ENCODE measurements at places on chromosomes 11 and 22. TPM values are rescaled to one million over a fixed set of nuclear protein-coding genes. Genes with fewer than 3 reads are reported as not detected.

RELA gene
- total RNA-seq: 72.8 TPM

- H3K4me1 ChIP-seq: peaks cover 7% of the 10 kb centered on the region
- no peak overlapping the region for H3K27ac ChIP-seq
- H3K4me3 ChIP-seq: no peak overlapping the region
- no peaks in the 10 kb centered on the region for H3K36me3 ChIP-seq
Observed at GRCh38 chr22:44163536-44163935, 17.2 kb upstream of the PARVG start.

GRCh38 chr11:127000981-127001380 is 411 bp upstream of the KIRREL3 start:
- H3K27ac ChIP-seq: no peak overlapping the region
- DNase-seq: no peak
- no peaks in the 10 kb centered on the region for H3K36me3 ChIP-seq
- H3K4me3 ChIP-seq: no peak overlapping the region
- peaks cover 37% of the 10 kb centered on the region for H3K27me3 ChIP-seq

- no peaks in the 10 kb centered on the region for H3K4me1 ChIP-seq
- no peaks in the 10 kb centered on the region for H3K27me3 ChIP-seq
- no peaks in the 10 kb centered on the region for H3K36me3 ChIP-seq
- H3K4me3 ChIP-seq: no peak overlapping the region
- no peak overlapping the region for H3K27ac ChIP-seq
Observed at GRCh38 chr11:61706452-61707400, 26.5 kb downstream of the DAGLA start.

BRSK2 gene
- total RNA-seq: not detected

DNA sequence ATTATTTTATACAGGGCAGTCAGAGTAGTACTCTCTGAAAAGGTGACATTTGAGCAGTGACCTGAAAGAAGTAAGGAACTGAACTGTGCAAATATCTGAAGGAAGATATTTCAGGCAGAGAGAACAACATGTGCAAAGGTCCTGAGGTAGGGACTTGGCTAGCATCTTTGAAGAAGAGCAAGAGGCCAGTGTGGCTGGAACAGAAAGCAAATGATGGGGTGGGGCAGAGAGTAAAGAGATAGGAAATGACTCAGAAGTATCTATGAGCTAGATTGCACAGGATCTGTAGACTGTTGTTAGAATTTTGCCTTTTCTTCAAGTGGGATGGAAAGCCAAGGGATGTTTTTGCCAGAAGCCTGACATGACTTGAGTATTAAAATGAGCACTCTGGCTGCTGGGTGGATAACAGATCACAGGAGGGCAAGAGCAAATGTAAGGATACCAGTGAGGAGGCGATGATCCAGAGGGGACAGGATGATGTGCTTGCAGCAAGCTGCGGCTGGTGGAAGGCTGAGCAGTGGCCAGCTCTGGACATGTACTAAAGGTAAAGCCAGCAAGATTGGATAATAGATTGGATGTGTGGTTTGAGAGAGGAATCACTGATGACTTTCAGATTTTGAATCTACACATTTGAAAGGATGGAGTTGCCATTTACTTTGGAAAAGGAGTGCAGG is 33.2 kb upstream of the TTC12 start:
- no peaks in the 10 kb centered on the region for H3K36me3 ChIP-seq
- H3K27ac ChIP-seq: no peak overlapping the region
- H3K4me3 ChIP-seq: no peak overlapping the region
- no peaks in the 10 kb centered on the region for H3K4me1 ChIP-seq
- DNase-seq: no peak

GRCh38 chr11:9070749-9071491 is 20.5 kb downstream of the SCUBE2 start:
- H3K27ac ChIP-seq: no peak overlapping the region
- peaks cover 5% of the 10 kb centered on the region for H3K4me1 ChIP-seq
- no peaks in the 10 kb centered on the region for H3K36me3 ChIP-seq

AASDHPPT gene
- total RNA-seq: 45.7 TPM

DNA sequence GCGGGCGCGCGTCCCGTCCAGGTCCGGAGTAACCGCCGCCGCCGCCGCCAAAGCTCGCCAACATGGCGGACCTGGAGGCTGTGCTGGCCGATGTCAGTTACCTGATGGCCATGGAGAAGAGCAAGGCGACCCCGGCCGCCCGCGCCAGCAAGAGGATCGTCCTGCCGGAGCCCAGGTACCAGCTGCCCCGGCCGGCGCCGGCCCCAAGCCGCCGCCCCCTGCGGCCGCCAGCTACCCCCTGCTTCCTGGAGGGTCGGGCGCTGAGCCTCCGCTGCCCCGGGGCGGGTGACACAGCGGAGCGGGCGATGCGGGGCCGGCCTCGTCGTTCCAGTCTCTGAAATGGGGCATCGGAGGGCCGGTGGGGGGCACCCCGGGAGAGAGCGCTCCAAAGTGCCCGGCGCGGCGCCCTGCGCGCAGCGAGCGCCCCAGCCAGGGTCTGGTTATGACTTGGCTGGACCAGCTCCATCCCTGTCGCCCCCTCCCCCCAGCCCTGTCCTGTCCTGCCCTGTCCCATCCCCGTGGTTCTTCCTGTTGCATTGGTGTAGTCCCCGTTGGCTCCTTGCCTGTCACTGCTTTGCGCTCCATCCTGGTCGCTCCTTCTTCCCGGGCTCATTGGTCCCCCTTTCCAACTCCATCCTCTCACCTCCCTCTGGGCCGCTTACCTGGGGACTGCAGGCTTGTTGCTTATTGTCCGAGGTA is 653 bp downstream of the GRK3 start:
- peak overlapping the region; percentile 56 for H3K27ac ChIP-seq
- H3K27me3 ChIP-seq: no peaks in the 10 kb centered on the region
- H3K4me3 ChIP-seq: peak overlapping the region; percentile 49
- H3K4me1 ChIP-seq: peaks cover 18% of the 10 kb centered on the region
- no peaks in the 10 kb centered on the region for H3K36me3 ChIP-seq

GRCh38 chr22:42673898-42674401 is 24.8 kb upstream of the CYB5R3 start:
- H3K4me3 ChIP-seq: no peak overlapping the region
- H3K36me3 ChIP-seq: no peaks in the 10 kb centered on the region
- H3K27me3 ChIP-seq: no peaks in the 10 kb centered on the region
- no peak for DNase-seq
- peaks cover 8% of the 10 kb centered on the region for H3K4me1 ChIP-seq

YWHAH gene
- 73.2 TPM for total RNA-seq

DNA sequence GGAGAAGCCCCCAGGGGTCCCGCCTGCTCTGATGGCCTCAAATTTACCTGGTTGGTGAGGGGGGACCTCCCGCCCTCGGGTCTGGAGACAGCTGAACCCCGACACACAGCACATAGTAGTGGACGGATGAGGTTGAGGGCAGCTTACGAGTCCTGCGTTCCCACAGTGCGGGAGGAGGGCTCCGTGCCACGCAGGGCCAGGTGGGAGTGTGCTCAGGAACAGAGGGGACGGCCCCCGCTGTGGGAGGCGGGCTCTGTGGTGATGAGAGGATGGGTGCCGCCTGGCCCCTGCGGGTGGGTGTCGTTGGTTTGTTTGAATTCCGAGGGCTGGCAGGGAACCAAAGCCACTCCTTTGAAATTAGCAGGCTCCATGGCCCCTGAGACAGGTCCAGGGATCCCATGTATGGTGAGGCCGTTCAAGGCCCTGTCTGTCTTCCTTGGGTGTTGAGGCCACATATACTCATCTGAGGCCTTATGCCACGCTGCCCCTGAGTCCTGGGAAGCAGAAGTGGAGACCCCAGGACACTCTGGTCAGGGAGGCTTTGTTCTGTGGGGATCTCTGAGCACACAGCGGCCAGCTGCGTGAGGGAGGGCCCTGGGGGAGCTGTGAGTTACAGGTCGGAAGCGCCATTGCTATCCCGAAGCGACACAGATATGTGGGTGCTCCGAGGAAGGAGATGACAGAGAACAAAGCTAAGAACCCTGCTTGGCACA is 21.9 kb downstream of the NADSYN1 start:
- no peak overlapping the region for H3K27ac ChIP-seq
- H3K4me1 ChIP-seq: no peaks in the 10 kb centered on the region
- H3K27me3 ChIP-seq: no peaks in the 10 kb centered on the region
- no peaks in the 10 kb centered on the region for H3K36me3 ChIP-seq

GRCh38 chr11:116557282-116557681 is 215.5 kb downstream of the BUD13 start:
- no peaks in the 10 kb centered on the region for H3K4me1 ChIP-seq
- no peak overlapping the region for H3K27ac ChIP-seq
- H3K36me3 ChIP-seq: no peaks in the 10 kb centered on the region
- no peak overlapping the region for H3K4me3 ChIP-seq
- DNase-seq: no peak

GRCh38 chr11:106409222-106409621 is 331.8 kb downstream of the AASDHPPT start:
- H3K4me3 ChIP-seq: no peak overlapping the region
- no peak overlapping the region for H3K27ac ChIP-seq
- no peak for DNase-seq
- no peaks in the 10 kb centered on the region for H3K36me3 ChIP-seq
- H3K27me3 ChIP-seq: peaks cover 2% of the 10 kb centered on the region
- no peaks in the 10 kb centered on the region for H3K4me1 ChIP-seq

HTR3B gene
- total RNA-seq: not detected

ELFN2 gene
- 2.3 TPM for total RNA-seq

DNA sequence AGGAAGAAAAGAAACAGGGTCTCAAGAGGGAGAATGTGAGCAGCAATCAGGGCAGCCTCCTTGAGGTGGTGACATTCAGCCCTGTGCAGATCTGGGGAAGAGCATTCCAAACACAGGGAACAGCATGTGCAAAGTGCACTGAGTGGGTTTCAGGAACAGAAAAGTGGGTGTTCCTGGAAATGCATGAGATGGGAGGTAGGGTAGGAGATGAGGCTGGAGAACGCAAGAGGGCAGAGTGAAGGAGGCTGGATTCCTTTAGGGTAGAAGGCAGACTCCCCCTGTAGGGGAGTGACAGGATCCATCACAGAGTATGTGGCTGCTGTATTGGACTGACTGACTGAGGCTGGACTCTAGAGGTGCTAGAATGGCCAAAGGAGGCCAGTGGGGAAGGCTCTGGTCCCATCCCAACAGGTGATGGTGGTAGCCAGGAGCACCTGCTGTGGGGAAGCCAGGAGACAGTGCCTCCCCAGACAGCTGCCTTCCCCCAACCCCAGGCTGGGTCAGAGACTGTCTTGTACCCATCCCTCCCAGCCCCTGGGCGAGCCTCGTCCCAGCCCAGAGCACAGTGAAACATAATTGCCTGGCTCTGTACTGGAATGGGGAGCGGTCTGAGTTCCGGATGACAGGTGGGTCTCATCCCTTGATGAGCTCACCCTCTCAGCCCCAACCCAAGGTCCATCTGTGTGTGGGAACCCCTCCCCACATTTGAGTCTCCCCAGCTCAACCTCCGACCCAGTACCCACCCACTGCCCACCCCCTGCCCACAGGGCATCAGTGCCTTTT is 419.4 kb downstream of the MN1 start:
- peaks cover 11% of the 10 kb centered on the region for H3K27me3 ChIP-seq
- no peak overlapping the region for H3K4me3 ChIP-seq
- H3K36me3 ChIP-seq: no peaks in the 10 kb centered on the region
- H3K4me1 ChIP-seq: no peaks in the 10 kb centered on the region
- no peak for DNase-seq
- no peak overlapping the region for H3K27ac ChIP-seq

DNA sequence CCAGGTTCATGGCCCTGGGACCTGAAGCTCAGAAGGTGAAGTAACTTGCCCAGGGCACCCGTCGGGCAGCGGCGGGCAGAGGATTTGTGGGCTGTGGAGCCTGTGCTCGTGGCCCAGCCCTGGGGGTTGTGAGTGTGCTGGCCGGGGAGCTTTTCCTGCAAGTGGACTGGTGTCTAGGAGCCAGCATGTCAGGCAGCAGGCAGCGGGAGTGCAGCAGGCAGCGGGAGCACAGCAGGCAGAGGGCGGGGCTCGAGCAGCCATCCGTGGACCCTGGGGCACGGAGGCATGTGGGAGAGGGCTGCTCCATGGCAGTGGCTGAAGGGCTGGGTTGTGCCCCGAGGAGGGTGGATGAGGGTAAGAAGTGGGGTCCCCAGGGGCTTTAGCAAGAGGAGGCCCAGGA is 72.7 kb upstream of the PPP6R3 start:
- H3K27ac ChIP-seq: no peak overlapping the region
- H3K27me3 ChIP-seq: no peaks in the 10 kb centered on the region
- no peak for DNase-seq
- no peaks in the 10 kb centered on the region for H3K36me3 ChIP-seq
- H3K4me3 ChIP-seq: no peak overlapping the region

GRCh38 chr11:118565051-118565450 is 680 bp downstream of the IFT46 start:
- no peak overlapping the region for H3K4me3 ChIP-seq
- H3K27ac ChIP-seq: no peak overlapping the region
- no peaks in the 10 kb centered on the region for H3K27me3 ChIP-seq
- H3K36me3 ChIP-seq: no peaks in the 10 kb centered on the region
- peaks cover 5% of the 10 kb centered on the region for H3K4me1 ChIP-seq

KLHL35 gene
- total RNA-seq: 1.2 TPM

- no peaks in the 10 kb centered on the region for H3K36me3 ChIP-seq
- peaks cover 10% of the 10 kb centered on the region for H3K27me3 ChIP-seq
- no peak overlapping the region for H3K4me3 ChIP-seq
- no peaks in the 10 kb centered on the region for H3K4me1 ChIP-seq
Observed at GRCh38 chr22:49322861-49323622, 504.6 kb downstream of the BRD1 start.

GRCh38 chr22:48827268-48827846 is 1000.3 kb downstream of the BRD1 start:
- no peaks in the 10 kb centered on the region for H3K4me1 ChIP-seq
- no peaks in the 10 kb centered on the region for H3K27me3 ChIP-seq
- H3K4me3 ChIP-seq: no peak overlapping the region
- H3K36me3 ChIP-seq: no peaks in the 10 kb centered on the region
- H3K27ac ChIP-seq: no peak overlapping the region
- DNase-seq: no peak

ARHGAP20 gene
- 1.6 TPM for total RNA-seq

MS4A15 gene
- 0.28 TPM for total RNA-seq

DEAF1 gene
- 52.5 TPM for total RNA-seq

THRSP gene
- total RNA-seq: 1.3 TPM

- no peak overlapping the region for H3K27ac ChIP-seq
- no peaks in the 10 kb centered on the region for H3K36me3 ChIP-seq
- DNase-seq: no peak
- H3K4me3 ChIP-seq: no peak overlapping the region
Observed at GRCh38 chr11:64969209-64969608, 2.7 kb downstream of the MAJIN start.

DNA sequence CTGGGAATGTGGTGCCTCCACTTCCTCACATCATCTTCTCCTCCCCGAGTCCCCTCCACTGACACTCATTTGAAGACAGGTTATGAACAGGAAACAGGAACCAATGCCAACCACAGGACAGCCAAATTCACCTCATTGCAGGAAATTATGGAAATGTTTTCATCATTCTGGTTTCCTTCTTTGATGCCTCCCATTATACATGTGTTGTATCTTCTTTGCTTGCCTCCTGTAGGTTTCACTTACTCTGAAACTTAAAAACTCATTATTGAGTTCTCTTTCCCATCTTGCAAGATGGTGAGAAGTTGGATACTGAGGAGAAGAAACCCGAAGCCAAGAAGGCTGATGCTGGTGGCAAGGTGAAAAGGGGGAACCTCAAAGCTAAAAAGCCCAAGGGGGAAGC is 108.5 kb downstream of the PHF21B start:
- H3K4me1 ChIP-seq: no peaks in the 10 kb centered on the region
- no peak for DNase-seq
- H3K4me3 ChIP-seq: no peak overlapping the region
- no peaks in the 10 kb centered on the region for H3K36me3 ChIP-seq
- H3K27me3 ChIP-seq: no peaks in the 10 kb centered on the region

All from adrenal gland (tissue), 19 donors.